SIG-M5 (cell line): ENCODE measurements at places on chromosomes 13 and 19.

GRCh38 chr19:16115301-16116039 is 3.8 kb downstream of the RAB8A start:
- no peak for DNase-seq

- DNase-seq = no peak
Observed at GRCh38 chr19:8366121-8366581, 2.2 kb downstream of the ANGPTL4 start.

DNA sequence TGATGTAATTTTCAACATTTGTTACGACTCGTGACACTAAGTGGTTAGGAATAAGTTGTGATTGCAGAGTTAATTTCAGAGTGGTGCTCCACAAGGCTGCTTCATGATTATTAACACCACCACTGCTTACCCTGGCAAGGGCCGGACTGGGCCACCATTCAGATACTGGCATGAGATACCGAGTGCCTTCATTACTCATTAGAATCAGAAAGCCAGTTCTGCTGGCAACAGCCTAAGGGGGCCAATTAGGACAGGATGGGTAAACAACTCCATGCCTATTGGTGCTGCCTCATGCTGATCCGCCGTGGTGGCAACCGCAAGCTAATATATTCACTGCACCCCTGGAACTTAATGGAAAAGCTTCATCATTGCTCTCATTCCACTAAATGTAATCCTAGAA is 575.1 kb downstream of the EFNB2 start:
- no peak for DNase-seq

GRCh38 chr19:15292140-15292539 is 40.2 kb downstream of the BRD4 start:
- no peak for DNase-seq

DNA sequence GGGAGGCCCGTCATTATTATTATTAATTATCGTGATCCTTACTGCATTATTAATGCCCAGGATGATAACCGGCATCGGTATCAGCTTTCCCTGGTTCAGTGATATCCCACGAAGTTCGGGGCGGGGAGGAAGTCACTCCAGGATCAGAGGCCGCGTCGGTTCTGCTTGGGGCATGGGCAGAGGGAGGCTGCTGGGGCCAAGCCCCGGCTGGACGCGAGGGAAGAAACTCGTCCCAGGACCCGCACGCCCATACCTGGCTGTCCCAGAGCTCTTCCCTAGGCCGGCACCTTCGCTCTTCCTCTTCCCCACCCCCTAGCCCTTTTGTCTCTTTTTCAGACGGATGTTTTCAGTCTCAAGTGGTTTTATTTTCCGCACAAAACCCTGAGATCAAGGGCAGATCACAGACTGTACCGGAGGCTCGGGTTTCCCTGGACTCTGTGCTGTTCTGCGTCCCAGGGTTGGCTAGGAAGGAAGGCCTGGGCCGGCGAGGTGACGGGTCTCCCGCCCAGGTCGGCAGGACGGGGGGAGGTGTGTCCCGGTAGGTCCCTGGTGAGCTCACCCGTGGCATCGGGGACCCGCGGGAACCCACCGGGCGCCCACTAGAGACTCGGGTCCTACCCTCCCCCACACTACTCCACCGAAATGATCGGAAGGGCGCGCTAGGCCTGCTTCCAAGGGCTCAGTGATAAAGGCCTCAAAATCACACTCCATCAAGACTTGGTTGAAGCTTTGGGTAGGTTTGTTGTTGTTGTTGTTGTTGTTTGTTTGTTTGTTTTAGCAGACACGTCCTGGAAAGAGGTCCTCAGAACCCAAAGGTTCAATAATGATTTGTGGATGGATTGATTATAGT is 7.9 kb downstream of the ZIC2 start:
- DNase-seq = no peak

GRCh38 chr13:98338310-98338709 is 161.2 kb upstream of the RNF113B start:
- no peak for DNase-seq

DNA sequence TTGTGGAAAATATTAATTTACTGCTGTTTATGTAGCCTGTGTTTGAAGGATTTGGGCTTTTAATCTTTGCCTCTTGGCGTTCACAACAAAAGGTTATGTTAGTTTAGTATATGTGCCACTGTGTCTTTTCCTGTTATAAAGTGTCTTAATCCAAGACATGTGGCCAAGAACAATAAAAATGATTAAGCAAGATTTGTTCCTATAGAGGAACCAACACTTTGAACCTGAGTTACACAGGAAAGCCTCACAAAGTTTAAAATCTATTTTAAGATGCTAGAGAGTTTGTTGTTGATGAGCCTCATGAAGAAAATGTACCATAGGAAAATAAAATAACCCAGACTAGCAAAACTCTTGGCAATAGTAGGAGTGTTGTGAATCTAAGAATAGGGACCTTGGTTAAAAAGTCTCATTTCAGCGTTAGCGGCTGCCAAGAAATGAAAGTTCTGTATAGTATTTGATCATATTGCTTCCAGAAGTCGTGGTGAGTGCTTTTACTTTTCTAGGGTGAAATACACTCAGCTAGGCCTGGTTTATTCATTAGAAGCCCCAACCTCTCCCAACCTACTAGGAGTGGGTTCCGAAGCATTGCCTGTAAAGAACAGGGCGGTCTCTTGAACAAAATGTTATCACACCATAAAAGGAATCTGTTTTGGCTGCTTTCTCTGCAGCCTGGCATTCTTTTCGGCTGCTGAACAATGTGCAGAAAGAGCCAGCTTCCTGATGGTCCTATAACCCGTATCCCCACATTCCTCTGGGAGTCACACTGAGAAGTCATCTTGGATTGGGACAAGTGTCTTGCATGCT is 102.6 kb downstream of the LRCH1 start:
- no peak for DNase-seq

GRCh38 chr13:77310161-77310560 is 16.7 kb downstream of the MYCBP2 start:
- no peak for DNase-seq

DNA sequence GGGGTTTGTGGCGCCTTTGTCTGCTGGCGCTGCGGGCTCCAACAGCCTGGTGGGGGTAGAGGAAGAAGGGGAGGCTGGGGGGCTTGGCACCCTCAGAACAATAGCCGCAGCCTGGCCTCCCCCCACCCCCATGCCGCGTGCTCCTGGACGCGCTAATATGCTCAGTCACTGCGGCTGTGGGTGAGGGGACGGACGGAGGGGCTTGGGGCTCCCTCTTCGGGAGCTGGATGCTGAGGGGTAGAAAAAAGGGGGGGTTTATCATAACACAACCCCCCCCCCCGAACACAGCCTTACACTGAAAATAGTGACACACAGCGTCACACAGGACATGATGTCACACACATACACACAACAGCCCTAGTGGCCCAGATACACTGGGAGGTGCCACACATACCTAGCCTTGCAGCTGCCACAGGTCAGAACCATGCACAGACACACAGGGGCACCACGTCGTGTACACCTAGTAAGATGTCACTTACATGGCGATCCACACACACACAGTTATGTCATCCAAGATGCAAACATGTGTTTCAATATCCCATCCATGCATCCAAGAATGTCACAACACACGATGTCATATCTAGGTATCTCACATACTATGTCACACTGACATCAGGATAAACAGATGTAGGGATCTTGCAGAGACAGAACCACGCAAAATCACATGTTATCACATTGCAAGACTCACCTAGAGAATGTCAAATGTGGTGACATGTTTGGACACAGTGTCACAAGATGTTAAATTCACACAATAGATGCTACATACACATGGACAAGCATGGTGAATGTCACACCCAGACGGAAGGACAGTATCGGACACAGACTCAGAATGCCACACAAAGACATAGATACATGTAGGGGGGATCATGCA is 806 bp downstream of the MAST1 start:
- DNase-seq = no peak

DNA sequence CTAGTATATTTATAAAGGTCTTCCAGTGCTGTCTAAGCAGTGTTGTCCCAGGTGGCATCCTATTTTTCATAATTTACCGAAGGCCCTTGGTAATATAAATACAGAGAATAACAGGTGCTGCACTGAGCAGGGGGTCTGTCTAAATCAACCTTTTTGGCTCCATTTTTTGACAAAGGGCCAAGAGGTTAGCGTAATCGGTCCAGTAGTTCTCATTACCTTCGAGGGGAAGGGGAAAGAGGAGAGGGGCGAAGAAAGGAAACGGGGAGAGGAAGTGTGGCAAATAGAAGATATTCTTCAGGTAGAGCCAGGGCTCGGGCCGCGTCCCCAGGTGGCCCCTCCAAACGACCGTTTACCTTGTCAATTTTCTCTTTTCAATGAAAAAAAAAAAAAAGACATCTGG is 749 bp upstream of the PAN3 start:
- DNase-seq = no peak

DNA sequence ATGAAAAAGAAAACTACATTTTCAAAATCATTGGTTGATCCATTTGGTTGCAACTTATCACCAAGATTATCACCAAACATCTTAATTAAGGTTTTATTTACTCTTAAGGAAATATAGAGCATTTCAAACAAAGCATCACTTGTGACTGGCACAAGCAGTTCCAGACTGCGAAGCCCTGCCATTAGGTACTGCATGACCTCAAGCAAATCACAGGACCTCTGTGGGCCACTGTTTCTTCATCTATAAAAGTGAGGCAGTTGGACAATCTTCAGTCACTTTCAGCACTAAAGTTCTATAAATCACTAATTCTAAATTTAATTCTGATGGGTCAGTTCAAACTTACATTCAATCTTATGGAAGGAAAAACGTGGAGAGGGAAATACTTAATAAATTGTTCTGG is 2.0 kb downstream of the ELF1 start:
- no peak for DNase-seq

GRCh38 chr19:6947745-6948144 is 60.4 kb downstream of the ADGRE1 start:
- DNase-seq = no peak

DNA sequence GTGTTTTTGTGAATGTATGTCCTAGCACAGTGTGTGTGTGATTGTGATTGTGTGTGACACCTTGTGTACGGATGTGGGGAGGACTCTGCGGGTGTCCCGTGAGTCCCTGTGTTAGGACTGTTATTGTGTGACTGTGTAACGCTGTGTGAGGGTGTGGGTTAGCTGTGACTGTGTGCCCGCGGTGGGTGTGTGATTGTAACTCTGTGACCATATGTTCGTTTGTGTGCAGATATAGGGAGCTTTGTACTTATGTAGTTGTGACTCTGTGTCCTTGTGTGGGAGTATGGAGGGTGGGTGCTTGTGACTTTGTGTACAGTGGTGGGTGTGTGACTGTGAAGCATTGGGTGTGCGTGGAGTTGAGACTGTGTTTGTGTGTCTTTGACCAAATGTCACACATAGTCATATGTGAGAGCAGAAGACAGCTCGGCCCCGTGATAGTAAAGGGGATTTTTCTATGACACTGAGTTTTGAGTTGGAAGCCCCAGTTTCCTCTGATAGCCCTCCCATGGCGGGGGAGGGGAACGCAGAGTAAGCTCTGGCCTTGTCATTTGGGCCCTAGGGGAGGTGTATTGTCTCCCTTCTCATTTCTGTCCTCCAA is 949 bp upstream of the ZNF260 start:
- no peak for DNase-seq

DNA sequence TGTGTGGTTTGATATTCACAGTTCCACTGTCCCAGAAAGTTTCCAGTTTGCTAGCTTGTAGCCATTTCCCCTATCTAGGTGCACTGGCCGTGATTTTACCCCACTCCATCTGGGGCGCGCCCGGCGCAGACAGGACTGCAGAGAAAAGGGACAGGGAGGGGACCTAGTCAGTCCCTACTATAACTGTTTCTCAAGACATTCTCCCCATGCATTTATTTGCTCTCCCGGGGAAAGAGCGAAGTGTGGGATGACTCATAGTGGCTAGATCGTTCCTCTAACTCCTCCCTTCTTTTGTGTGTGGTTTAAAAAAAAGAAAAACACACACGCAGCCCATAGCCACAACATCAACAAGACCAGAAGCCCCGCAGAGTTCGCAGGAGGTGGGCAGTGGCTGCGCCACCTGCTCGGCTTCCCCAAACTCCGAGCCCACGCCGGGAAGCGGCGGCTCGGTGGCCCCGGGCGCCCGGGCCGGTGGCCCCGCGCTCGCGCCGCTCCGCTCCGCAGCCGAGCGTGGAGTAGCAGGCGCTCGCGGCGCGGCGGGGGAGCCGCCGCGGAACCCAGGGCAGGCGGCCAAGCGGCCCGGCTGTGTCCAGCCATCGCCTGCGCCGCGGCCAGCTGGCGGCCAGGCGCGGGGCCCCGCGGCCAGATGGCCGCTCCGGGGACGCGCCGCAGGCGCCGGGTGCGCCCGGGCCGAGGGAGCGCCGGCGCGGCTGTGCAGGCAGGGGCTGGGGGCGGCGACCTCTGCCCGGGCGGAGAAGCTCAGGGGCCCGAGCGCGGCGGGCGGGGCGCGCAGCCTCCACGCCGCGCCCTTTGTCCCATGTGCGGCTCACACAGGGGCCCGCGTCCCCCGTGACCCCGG is 653 bp downstream of the TMTC4 start:
- peak; percentile 89 for DNase-seq

DNA sequence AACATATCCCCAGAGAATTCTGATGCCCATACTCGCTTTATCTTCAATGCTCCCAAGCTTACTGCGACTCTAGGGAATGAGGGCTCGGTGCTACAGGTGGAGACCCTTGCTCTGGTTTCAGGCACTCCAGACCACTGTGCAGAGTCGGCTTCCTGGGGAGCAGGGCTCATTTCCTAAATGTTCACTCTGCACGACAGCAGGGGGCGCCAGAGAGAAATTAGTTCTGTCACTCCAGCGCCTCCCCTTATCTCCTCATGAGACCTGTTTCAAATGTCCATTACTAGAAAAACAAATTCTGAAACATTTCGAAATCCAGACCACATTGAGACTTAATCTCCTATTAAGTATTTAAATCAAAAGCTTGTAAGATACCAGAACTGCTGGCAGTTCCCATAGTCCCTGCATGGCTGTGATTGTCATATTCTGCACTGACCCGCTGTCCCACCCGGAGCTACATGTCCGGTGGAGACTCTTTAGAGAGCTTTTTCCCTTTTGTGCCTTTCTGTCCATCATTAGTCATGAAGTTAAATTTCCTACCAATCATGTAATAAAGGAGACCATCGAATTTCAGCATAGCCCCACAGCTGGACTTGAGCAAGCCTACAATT is 22.4 kb downstream of the EPSTI1 start:
- DNase-seq = no peak

DNA sequence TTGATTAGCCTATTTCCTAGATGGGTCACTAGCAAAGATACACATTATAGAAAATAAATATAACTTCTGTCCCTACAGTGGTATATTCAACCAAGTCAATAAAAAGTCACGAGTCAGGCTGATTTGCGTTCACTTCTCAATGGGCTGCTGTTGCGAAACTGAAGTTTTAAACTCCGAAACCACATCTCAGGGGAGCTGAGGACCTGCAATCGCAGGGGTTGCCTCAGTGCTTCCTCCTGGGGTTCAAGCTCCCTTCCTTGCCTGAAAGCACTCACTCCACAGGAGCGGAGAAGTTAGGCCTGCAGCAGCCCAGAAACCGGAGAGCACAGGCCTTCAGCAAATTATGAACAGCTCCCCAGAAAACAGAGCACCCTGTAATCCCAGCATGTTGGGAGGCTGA is 39.6 kb downstream of the RAB20 start:
- peak; percentile 76 for DNase-seq

DNA sequence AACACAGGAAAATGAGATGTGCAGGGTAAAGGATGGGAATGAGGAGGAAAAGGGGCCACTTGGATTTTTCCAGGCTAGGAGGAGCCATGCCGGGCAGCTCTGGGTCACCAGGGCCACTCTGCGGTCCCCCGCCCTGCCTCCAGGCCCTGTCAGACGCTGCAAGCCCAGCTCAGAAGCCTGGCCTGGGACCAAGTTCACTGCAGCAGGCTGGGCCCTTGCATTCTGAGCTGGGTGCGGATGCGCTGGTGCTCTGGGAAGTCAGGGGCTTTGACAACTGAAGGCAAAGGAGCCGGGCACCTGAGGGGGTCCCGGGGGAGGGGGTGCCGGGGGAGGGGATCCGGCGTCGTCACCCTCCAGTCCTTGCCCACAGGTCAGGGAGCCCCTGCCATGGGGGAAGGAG is 77.5 kb downstream of the WTIP start:
- no peak for DNase-seq
